Pancreas (tissue), 10 donors: ENCODE measurements at places on chromosomes 12 and 14. TPM values are rescaled to one million over a fixed set of nuclear protein-coding genes. Genes with fewer than 3 reads are reported as not detected.

GRCh38 chr14:33612197-33612505 is 338.7 kb downstream of the EGLN3 start:
- no peak for DNase-seq

DNA sequence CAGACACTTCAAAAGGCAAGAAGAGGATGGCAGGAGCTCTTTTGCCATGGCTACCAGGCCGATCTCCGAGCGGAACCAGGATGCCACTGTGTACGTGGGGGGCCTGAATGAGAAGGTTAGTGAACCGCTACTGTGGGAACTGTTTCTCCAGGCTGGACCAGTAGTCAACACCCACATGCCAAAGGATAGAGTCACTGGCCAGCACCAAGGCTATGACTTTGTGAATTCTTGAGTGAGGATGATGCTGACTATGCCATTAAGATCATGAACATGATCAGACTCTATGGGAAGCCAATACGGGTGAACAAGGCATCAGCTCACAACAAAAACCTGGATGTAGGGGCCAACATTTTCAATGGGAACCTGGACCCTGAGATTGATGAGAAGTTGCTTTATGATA is 9.8 kb downstream of the GARIN2 start:
- DNase-seq = no peak

DNA sequence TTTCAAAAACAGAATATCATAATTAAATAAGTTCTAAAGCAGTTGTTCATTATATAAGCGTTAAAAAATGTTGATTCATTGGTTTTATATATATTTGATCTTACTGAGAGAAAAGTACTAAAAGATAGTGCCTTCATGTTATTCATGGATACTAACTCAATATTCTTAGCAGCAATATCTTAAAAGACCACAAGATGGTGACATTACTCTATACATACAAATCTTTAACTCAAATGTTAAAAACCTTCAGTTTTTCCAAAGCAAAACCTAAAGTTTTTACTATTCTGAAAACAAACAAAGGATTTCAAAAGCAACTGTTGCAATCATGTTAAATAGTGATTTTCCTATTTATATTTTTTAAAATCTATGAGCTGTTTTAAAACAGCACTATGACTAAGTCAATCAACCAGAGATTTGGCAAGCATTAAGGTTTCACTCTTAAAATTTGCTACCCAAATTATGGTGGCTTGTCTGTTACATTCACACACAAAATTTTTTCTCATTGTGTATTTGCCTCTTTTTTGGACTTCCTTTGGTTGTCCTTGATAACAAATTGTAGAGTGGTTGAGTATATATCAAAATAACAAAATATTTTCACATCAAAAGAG is 50.1 kb upstream of the RERGL start:
- no peak for DNase-seq

- DNase-seq = no peak
These were observed 390.3 kb downstream of the AACS start for GRCh38 chr12:125455556-125455955.

The ITGB7 gene
- 1.2 TPM for total RNA-seq

The RPL10L gene
- not detected for total RNA-seq
